T-helper 1 cell (primary cell): ENCODE measurements at places on chromosomes 5 and 9.

DNA sequence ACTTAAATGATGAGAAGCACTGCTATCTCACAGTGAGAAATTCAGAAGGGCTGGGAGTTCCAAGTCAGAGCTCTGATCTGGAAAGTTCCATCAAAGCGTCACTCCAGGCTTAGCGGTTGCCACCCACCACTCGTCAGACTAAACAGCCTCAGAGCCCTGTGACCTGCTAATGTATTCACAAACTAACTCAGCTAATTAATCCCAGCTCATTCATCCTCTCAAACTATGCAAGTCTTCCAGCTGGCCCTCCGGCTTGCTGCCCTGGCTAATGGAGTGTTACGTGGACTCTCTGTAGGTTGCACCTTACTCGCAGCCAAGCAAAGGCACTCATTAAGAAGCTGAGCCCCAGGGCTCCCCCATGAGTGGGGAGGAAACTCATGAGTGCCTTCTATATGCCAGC, 82.2 kb upstream of the GABRP start:
- DNase-seq, result no peak

DNA sequence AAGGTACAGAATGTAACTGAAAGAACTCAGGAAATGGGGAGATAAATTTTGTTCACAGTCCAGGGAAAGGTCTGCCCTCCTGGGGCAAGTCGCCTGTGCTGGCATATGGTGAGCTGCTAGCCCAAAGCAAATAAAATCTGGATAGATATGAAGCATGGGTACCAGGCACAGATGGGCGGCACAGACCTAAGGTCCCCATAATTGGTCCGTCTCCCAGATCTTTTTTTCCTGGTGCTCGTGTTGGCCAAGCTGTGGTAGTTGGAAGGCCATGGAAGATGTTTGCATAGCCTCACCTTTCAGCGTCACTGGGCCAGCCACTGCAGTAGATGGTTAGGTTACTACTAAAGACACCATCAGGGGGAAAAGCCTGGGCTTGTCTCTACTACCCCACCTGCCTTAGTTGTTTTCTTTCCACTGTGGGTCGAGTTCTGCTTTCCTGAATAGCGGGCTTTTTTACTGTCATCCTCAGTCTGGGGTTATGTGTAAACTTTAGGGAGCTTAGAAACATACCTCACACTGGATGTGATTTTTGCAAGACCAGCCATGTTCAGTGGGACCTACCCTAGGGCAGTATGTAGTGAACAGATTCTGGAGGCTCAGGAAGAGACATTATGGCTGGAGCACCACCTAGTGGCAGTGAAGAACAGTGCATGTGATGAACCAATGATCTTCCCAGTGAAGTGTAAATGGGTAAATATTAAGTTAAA, 24.2 kb upstream of the GLRX start:
- peak; percentile 66 for DNase-seq

DNA sequence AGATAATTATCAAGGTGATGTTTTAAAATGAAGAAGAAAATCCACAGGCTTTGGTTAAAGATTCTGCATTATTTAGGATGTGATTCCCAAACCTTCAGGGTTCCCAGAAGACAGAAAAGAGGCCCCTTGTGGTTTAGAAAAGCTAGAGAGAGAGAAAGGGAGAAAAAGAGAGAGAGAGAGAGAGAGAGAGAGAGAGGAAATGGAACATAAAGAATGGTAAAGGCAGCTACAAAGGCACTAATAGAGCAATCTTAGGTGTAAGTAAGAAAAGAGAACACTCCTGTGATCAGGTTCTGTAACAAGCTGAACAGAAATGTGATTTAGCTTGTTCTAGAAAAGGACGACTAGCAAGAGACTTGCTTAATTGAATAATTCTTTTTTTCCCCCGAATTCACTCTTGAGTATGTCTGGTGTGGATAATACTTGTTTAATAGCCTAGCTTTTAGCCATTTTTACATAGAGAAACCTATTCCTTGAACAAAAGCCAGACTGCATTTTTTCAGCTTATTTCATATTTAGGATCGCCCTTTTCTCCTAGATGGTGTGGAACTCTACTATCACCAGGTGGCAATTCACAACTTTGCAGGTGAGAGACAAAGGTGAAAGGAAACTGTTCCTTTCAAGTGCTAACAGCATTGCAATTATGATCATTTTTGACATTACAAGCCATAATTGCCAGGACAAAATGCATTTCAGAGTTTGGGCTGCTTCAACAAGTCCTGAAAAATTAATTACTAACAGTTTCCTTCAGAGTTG, 57.6 kb upstream of the SH3GL2 start:
- DNase-seq, result no peak

GRCh38 chr5:112121258-112121657, 297.8 kb downstream of the EPB41L4A start:
- no peak for DNase-seq

DNA sequence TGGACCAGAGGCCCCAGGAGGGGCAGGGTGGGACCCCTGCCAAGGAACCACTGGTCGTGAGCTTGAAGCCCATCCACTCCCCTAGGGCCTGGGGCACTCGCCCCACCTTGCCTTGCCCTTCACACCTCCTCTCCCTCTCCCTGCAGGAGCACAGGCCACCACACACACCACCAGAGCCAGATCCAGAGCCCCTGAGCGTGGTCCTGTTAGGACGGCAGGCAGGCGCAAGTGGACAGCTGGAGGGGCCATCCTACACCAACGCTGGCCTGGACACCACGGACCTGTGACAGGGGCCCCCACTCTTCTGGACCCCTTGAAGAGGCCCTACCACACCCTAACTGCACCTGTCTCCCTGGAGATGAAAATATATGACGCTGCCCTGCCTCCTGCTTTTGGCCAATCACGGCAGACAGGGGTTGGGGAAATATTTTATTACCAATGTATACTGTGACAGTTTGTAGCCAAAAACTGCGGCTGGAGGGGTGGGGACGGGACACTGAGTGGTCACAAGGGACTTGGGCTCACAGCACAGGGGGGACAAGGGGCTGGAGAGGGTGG, 14.5 kb downstream of the GPRIN1 start:
- no peak for DNase-seq

DNA sequence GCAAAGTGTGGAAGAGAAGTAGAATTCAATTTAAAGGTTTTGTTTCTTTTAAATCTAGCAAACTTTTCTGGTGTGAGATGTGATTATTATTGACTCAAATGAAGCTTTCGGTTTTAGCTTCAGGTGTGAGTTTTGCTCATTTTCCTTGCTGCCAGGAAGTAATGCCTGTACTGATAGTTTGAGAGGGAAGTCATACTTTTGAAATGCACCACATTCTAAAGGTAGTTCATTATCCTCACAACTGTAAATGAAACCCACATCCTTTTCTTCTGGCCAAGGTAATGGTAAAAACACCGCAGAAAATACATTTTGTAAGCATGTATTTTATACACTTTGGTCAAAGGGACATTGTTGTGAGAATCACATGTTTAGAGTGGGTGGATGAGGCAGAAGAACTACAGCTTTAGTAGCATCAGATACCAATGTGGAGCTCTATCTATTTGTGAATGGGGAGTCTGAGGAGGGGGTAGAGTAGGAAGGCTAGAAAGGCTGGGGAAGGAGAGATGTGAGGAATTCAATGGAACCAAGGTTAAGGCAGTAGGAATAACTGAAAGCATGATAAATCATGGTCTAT, 167.0 kb upstream of the CDKN2B start:
- DNase-seq, result no peak

GRCh38 chr5:127909066-127909465, 174.5 kb upstream of the SLC12A2 start:
- no peak for DNase-seq

- no peak for DNase-seq
These were observed 115.2 kb downstream of the BOD1 start for GRCh38 chr5:173501271-173501670.

GRCh38 chr5:39224196-39224761, 4.9 kb upstream of the FYB1 start:
- no peak for DNase-seq
